ENCODE measurements at places on chromosomes 11 and 22.

GRCh38 chr11:9574622-9575259, 1.3 kb downstream of the WEE1 start:
- no peak for DNase-seq
- H3K27ac ChIP-seq, result peak overlapping the region; percentile 65
- H3K4me3 ChIP-seq, result peak overlapping the region; percentile 91
- H3K4me1 ChIP-seq, result peaks cover 1% of the 10 kb centered on the region

GRCh38 chr22:45223304-45224117, 17.2 kb downstream of the KIAA0930 start:
- H3K27ac ChIP-seq, result no peak overlapping the region
- H3K36me3 ChIP-seq, result no peaks in the 10 kb centered on the region
- H3K27me3 ChIP-seq, result no peaks in the 10 kb centered on the region

- H3K36me3 ChIP-seq, result no peaks in the 10 kb centered on the region
- peaks cover 11% of the 10 kb centered on the region for H3K4me1 ChIP-seq
- no peak overlapping the region for H3K27ac ChIP-seq
- H3K27me3 ChIP-seq, result peaks cover 64% of the 10 kb centered on the region
Measured at GRCh38 chr11:45890886-45891550, 5.6 kb downstream of the MAPK8IP1 start.

DNA sequence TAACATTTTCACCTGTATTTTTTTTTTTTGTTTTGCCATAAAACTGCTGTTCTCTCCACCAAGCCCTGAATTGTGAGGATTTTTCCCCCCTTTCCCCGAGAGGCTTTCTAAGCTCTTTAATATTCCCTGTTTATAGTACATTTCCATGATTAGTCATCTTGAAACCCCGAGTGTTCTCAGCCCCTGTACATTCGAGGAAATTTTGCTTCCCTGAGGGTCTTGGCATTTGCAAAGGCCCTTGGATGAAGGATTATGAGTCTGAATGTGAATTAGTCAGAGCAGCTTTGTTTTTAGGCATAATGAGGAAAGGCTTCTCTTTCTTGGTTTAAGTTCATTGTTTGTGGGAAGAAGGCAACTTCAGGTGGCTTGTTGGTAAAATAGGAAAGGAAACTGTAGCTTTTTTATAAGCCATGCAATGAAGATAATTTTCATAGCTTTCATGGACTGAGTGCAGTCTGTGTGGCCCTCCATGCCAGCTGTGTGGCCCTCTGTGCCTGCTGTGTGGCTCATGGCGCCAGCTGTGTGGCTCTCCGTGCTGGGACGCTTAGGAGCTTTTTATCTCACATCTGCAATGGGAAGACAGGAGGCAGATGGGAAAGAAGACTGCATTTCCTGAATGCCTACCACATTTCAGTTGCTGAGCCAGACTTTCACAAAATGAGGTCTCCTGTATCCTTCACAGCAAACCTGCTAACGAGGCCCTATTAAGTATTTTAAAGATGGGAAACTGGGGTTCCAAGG, 129.0 kb downstream of the TEAD1 start:
- peak overlapping the region; percentile 81 for H3K27ac ChIP-seq
- H3K4me1 ChIP-seq, result peaks cover 31% of the 10 kb centered on the region
- H3K4me3 ChIP-seq, result no peak overlapping the region
- H3K27me3 ChIP-seq, result no peaks in the 10 kb centered on the region
- peaks cover 23% of the 10 kb centered on the region for H3K36me3 ChIP-seq
- peak; percentile 41 for DNase-seq

GRCh38 chr11:69106031-69106811, 49.5 kb upstream of the SMIM38 start:
- H3K27ac ChIP-seq, result no peak overlapping the region
- no peak overlapping the region for H3K4me3 ChIP-seq
- no peaks in the 10 kb centered on the region for H3K27me3 ChIP-seq
- no peak for DNase-seq
- H3K4me1 ChIP-seq, result no peaks in the 10 kb centered on the region

Data from neuronal stem cell (in vitro differentiated cells).